ENCODE measurements at places on chromosomes 16 and 17.

- no peak for DNase-seq
These were observed 10.4 kb downstream of the ABR start for GRCh38 chr17:1169221-1169928.

DNA sequence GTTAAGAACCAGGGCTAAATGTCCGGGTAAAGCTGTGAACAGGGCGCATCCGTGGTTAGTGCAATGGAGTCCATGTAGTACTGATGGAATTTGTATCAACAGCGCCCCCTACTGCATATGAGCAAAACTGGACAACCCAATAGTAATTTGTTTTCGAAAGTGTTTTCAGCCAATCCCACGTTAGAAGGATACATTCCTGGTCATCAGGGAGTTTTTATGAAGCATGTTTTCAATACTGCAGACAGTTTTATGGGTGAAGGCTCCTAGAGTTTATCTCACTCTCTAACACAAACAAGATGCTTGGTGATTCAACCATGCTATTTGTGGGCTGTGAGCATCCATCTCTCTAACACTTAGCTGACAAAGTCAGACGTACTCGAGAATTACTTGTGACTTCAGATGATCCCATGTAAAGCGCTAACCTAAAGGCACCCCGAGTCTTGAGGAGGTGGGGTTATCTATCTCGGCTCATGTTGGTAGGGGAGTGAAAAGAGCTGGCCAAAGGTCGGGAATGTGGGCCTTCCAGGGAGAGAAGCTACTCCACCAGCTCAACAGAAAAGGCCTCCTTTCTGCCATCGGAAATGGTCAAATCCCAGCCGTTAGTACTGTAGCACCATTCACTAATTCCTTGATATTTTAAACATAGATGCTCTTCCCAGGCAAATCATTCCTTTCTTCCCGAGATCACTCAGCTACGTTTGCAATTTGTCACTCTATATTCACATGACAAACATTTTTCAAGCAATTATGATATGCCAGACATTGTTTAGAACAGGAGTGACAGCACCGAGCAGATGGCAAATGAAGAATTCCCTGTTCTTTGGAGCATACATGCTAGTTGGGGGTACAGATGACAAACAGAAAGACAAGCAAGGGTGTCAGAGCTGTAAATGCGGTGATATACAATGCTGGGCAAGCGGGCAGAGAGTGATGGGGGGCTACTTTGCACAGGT lies 46.9 kb upstream of the HNF1B start:
- peak; percentile 72 for DNase-seq

- peak; percentile 99 for DNase-seq
These were observed 3.5 kb upstream of the TSPOAP1 start for GRCh38 chr17:58331815-58332777.

GRCh38 chr17:27530764-27531391 lies 74.6 kb downstream of the KSR1 start:
- DNase-seq = peak; percentile 85

- DNase-seq = no peak
These were observed 827.6 kb upstream of the CA10 start for GRCh38 chr17:52986056-52986662.

DNA sequence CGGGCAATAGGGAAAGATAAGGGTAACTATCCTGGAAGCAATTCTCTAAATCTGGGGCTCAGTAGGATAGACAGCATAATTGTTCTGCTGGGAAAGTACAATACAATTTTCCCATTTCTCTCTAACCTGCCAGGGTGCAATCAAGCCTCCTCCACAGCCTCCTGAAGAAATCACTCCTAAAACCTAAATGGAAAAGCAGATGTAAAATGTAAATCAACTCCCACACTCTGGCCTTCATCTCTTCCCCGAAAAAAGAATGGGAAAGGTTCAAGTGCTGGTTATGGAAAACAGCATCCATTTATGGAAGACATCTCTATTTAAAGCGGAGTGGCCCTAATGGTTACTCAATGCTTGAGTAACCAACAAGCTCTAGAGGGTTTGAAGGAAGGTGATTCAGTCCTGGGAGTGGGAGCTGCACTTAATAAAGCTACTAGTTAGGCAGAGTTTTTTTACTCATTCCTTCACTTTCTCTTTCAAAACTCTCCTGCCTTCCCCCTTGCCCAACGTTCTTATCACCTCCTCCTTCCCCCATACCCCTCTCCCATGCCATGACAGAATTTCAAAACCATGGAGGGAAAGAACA lies 5.1 kb downstream of the MMD start:
- no peak for DNase-seq
